ENCODE measurements at places on chromosomes 6 and 20. TPM values are rescaled to one million over a fixed set of nuclear protein-coding genes. Genes with fewer than 3 reads are reported as not detected.

Gene ESR1
- 4.4 TPM for polyA plus RNA-seq

Gene EBF4
- polyA plus RNA-seq = 6.8 TPM

DNA sequence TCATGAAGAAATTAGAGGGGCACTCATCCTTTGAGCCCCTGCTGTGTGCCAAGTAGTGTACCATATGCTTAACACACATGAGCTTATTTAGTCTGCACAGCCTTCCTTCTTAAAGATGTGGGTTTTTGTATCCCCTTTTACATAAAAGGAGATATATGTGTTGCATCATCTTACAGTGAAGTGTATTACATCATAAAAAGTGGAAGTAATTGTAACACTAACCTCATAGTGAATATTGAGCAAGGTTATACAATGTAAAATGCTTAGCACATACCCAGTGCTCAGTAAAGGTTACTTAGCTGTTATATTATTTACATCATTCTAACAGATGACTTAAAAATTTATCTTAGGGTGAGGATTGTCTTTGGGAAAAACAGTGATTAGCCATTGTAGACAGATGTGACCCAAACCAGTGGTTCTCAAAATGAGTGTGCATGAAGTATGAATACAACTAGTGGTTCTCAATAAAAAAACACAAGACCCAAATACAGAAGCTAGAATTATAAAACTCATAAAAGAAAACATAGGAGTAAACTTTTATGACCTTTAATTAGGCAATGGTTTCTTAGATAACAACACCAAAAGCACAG lies 3.8 kb upstream of the PIGU start:
- DNase-seq = no peak

- DNase-seq = no peak
Observed at GRCh38 chr6:106281088-106281487, 44.5 kb downstream of the ATG5 start.

DNA sequence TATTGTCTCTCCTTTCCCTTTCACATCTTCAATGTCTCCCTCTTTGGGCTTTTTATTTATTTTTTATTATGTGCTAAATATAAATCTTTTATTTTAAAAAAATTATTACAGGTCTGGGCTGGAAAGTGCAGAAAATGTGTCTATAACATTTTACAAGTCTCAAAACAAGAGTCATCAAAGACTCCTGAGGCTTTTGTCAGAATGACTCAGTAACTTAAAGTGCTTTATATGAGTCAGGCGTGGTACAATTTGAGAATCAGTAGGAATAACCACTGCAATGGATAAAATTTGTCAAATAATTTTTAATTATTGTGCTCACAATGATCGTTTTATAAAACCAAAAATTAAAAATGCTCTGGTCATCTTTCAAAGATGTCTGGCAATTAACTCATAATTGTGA lies 193.9 kb downstream of the MMUT start:
- DNase-seq = no peak
